ENCODE measurements at places on chromosomes 3 and 15. TPM values are rescaled to one million over a fixed set of nuclear protein-coding genes. Genes with fewer than 3 reads are reported as not detected.

The OR5K2 gene
- total RNA-seq, result not detected

The PLSCR4 gene
- total RNA-seq, result 36.7 TPM

The SLCO2A1 gene
- under 0.01 TPM for total RNA-seq

The ADAMTS9 gene
- 1.8 TPM for total RNA-seq

The GPR176 gene
- 79.6 TPM for total RNA-seq
